ENCODE measurements at places on chromosomes 13 and 19. TPM values are rescaled to one million over a fixed set of nuclear protein-coding genes. Genes with fewer than 3 reads are reported as not detected.

GRCh38 chr19:42529248-42529764 lies 1.0 kb upstream of the CEACAM1 start:
- DNase-seq: peak; percentile 66

GRCh38 chr13:68690567-68690966 lies 1417.1 kb upstream of the ATXN8OS start:
- no peak for DNase-seq

DNA sequence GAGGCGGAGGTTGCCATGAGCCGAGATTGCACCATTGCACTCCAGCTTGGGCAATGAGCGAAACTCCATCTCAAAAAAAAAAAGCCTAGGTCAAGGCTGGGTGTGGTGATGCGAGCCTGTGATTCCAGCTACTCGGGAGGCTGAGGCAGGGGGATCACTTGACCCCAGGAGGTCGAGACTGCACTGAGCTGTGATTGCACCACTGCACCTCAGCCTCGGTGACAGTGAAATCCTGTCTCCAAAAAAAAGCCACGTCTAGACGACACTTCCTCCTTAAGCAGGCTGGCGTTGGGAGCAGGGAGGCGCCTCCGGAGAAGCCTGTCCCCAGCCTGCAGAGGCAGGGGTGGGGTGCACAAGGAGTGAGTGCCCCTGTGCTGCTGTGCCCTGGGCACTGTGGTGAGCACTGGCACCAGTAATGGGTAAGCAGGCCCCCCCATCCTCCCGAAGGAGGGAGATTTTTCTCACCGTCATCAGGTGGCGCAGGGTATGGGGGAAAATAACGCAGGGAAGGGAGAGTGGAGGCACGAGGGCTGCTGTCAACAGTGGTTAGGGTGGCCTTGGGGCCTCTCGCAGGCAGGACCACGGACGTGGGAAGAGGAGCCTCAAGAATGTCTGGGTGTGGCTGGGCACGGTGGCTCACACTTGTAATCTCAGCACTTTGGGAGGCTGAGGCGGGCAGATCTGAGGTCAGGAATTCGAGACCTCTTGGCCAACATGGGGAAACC lies 706 bp downstream of the P2RY11 start:
- DNase-seq: no peak

- no peak for DNase-seq
Measured at GRCh38 chr13:44810061-44810840, 179.0 kb downstream of the NUFIP1 start.

DNA sequence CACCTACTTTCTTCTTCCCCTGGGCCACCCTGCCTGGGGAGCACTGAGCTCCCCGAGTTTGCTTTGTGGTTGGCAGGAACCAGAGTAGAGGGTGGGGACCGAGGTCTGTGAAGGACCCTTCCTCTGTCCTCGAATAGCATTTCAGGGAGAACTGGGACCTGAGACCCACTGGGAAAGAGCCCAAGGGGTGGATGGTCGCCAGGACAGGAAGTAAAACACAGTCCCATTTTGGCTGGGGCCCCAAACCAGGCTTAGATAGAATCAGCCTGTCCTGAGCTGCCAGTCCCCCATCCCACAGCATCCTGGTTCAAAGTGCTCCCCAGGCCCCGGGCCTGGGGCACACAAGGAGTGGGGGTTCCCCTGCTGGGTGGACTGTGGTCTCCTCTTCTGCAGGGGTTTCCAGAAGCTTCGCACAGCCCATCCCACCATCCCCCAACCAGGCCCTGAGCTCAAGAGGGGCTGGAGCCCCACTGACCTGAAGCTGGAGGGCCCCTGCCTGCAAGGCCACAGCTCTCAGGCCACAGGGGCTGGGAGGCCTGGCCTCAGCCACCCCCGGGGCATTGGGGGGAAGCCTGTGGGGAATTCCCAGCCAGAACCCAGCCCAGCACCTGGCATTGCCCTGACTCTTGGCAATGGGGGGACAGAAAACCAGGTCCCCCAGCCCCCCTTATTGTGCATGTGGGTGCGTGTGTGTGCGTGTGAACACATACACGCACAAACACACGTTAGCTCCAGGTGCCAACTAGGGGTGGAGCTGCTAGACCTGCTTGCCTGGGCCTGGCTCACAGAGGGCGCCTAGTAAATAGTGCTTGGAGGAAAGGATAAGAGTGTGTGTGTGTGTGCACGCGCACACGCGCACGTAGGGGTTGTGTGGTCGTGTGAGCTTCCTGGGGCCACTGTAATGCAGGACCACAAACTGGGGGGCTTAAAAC lies 995 bp upstream of the MKNK2 start:
- no peak for DNase-seq

DNA sequence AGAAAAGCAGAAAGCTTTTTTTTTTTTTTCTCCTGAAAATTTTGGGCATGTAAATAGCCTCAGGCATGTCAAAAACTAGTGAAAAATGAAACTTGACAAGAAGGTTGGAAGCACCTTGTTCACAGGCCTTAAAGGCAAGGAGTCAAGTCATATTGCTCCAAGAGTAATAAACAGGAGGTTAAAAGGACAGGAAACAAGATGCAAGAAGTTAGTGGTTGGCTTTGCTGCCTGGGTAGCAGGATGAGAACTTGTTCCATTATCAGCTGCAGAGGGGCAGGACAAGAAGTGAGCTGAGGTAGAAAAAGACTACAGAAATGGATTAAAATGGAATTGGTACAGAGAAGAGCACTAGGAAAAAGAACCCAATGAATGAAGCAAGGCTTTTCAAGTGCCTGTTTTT lies 242.6 kb downstream of the DCT start:
- DNase-seq: no peak

DNA sequence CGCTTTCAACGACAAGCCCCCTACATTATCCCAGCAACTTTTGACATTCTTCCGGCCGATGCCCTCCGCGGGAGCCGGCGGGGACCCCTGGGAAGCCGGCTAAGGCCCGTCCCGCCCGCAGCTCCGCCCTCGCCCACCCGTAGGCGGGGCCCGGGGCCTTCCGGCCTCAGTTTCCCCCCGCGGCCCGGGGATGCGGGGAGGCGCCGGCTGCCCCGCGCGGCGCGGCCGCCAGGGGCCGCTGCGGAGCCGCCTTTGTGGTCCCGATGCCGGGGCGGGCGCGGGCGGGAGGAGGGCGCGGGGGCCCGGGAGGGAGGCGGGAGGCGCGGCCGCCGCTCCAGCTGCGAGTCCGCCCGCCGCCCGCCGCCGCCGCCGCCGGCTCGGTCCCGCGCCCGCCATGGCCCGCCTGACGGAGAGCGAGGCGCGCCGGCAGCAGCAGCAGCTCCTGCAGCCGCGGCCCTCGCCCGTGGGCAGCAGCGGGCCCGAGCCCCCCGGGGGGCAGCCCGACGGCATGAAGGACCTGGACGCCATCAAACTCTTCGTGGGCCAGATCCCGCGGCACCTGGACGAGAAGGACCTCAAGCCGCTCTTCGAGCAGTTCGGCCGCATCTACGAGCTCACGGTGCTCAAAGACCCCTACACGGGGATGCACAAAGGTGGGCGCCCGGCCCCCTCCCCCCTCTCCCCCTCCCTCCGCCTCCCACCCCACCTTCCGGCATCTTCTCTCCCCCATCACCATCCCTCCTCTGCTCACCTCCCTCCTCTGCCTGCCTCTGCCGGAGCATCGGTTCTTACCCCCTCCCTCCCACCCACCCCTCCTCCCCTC lies at the start of gene CELF5:
TSS of gene CELF5 (plus strand) at position 316 of the 823 bp plus-strand sequence. CDS start at position 395, 79 bp downstream.
- no peak for DNase-seq

GRCh38 chr13:98875146-98875729 lies 102.6 kb downstream of the DOCK9 start:
- DNase-seq: no peak

GRCh38 chr13:51525567-51526167 lies 58.6 kb upstream of the WDFY2 start:
- DNase-seq: no peak

- no peak for DNase-seq
Measured at GRCh38 chr19:16608290-16608739, 19.7 kb downstream of the MED26 start.

GRCh38 chr19:44608391-44608821 lies 5.0 kb upstream of the IGSF23 start:
- DNase-seq: no peak

DNA sequence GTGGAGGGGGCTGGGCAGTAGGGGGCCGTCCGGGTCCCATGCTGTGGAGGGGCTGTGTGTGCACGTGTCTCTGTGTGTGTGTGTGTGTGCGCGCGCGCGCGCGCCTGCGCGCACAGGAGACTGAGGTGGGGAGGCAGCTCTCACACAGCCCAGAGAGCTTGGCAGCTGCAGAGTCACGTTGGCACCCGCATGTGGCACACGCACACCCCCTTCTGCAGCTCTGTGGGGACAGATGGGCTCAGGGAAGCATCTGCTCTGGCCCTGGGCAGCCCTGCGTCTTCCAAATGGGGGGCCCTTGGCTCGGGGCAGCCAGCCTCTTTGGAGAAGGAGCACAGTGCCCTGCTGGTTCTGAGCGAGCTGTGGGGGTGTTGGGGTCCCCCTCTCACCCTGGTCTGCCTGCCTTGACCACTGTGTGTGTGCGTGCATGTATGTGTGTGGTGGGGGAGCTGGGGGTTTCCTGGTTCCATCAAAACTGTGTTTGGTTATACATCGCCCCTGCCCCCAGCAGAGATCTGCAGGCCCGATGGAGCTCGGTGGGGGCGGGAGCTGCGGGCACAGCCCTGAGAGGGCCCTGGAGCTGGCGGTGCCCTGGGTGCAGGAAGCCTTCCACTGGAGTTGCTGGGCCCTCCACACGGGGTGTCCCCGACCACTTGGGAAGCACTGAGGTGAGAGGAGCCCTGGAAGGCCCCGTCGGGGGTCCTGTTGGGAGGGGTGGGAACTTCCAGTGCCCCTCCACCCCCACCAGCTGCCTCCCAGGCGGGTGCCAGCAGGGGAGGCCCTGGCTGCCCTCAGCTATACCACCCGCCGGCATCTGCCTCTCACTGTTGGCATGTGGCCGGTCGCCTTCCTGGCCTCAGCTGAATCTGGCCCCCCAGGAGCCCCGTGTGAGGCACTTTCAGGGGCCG lies 67.1 kb downstream of the KDM4B start:
- no peak for DNase-seq

- DNase-seq: no peak
Measured at GRCh38 chr13:55728247-55728646, 1412.5 kb upstream of the PRR20A start.

GRCh38 chr19:6705931-6706632 lies 14.4 kb downstream of the C3 start:
- peak; percentile 31 for DNase-seq

DNA sequence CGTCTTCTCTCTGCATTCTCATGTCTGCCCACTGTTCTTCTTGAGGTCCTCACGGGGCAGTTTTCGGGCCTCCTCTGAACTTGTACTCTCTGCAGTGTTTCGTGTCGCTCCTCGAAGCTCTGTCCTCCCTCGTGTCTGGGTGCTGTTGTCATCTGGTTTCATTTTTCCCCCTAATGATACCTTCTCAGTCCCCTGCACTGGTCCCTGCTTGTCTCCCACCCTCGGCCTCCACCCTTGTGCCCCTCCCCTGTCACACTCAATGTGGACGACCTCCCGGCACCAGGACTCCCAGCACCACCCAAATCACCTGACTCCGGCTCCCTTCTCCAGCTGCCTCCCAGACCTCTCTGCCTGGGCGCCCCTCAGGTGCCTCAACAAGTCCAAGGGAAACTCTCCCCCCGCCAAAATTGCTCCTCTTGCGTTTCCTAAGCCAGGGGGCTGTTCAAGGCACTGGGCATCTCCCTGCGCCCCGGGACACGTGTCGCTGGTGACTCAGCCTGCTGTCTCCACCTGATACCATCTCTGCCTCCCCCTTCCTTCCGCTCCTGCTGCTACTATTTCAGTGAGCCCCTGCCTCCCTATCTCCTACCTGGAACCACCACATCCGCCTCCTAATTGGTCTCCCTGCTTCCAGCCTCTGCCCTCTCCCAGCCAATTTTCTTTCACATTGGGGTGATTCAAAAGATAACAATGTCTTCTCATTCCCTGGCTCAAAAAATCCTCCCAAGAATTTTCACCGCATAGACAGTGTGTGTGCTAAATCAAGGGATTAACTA lies 49.5 kb downstream of the RFX2 start:
- no peak for DNase-seq

- DNase-seq: peak; percentile 15
Measured at GRCh38 chr13:113327391-113327765, 30.3 kb downstream of the LAMP1 start.

GRCh38 chr13:110065780-110066179 lies 241.2 kb downstream of the COL4A1 start:
- no peak for DNase-seq

DNA sequence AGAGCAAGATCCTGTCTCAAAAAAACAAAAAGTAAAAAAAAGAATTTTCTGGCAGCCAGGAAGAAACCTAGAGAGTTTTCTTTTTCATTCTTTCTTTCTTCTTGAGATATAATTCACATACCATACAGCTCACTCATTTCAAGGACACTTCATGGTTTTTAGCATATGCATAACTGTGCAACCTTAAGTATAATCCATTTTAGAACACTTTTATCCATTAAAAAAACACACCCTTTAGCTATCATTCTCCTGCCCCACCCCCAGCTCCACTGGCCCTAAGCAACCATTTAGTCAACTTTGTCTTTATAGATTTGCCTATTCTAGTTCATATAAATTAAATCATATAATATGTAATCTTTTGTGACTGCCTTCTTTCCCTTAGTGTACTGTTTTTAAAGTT lies 8.1 kb upstream of the IPO5 start:
- DNase-seq: no peak

- DNase-seq: no peak
Measured at GRCh38 chr13:45846681-45847080, 4.9 kb downstream of the SIAH3 start.

DNA sequence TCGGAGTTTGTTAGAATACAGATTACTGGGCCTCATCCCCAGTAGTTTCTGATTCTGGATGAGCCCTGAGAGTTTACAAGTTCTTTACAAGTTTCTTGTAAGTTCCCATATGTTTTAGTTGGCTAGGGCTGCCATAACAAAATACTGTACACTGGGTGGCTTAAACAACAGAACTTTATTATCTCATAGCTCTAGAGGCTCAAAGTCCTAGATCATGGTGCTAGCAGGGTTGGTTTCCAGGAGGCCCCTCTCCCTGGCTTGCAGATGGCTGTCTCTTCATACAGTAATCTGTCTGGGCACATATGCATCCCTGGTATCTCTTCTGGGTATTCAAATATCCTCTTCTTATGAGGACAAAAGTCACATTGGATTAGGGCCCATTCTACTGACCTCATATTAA lies 167.2 kb downstream of the KLF5 start:
- no peak for DNase-seq

DNA sequence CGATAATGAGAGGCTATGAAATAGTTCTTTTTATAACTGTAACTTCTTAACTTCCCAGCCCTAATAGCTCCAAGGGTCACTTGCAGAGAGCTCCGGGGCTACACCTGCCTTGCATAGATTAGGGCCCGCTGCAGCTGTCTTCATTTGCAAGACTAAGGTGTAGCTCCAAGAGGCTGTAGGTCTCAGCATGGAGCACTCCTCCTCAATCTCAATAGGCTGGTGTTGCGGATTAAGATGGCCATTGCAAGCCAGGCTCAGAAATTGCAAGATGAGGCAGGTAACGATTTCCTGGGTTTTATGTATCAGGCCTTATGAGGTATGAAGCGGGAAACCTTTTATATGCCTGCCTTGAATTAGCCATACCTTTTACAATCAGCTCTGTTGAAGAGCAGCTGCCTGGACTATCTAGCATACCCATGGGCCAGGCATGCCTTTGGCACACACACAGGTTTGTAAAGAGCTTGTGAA lies 185.7 kb downstream of the TM9SF2 start:
- no peak for DNase-seq

- DNase-seq: no peak
Measured at GRCh38 chr19:11181488-11181887, 15.9 kb downstream of the KANK2 start.

Gene FCHO1
- total RNA-seq: 2.9 TPM

Gene KLK2
- total RNA-seq: not detected

Gene ZNF600
- total RNA-seq: 12.6 TPM

Gene TNFAIP8L1
- total RNA-seq: 5.4 TPM

Gene KCNK6
- total RNA-seq: 13.1 TPM

Gene LGALS4
- total RNA-seq: 0.51 TPM

Gene AKAP11
- total RNA-seq: 42.0 TPM

Gene WDR62
- total RNA-seq: 0.45 TPM

Gene NKG7
- 3.3 TPM for total RNA-seq
